ENCODE measurements at places on chromosomes 12 and 14.

DNA sequence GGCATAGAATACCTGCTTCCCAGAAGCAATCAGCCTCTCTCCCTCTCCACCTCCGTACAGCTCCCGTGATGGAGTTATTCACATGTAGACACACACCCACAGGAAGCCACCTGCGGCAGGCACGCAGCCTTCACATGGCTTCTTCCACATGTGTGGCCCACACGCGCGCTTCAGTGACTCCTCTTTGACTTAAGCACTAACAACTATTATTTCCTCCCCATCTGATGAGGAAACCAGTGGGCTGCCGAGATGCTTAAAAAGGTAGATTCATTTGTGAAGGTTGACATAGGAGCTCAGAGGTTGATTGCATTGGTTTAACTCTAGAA is 69.3 kb downstream of the PRMT8 start:
- DNase-seq, result no peak

DNA sequence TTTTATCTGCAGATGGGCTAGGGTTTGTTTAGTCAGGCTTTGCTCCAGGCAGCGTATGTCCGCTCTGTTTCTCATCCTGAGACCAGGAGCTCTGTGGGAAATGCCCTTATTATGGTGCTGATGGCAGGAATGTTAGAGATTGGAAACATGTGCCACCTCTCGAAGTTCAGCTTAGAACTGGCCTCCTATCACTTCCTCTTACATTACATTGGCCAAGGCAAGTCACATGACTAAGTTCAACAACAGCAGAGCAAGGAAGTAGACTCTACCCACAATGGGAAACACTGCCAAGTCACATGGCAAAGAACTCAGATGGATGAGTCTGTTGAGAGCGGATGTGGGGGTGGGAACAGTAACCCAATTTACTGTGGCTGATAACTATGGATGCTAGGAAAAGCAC is 161.9 kb upstream of the WSCD2 start:
- DNase-seq, result no peak

DNA sequence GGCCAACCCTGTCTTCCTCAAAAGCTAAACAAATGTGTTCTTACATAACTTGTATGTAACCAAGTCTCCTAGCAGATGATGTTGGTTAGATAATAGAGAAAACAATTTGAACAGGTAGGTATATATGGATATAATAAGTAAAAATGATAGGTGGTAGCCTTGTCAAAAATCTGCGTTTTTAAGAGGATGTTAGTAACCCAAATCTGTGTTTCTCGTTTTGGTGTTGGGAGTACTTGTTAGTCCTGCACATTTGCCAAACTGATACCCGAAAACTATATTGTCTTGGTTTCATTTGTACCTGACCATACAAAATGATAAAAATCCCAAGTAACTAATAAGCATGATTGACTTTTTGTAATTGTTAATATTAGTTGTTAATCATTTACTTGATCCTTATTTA is 8.1 kb downstream of the SRSF5 start:
- DNase-seq, result no peak

- DNase-seq, result no peak
Observed at GRCh38 chr12:5889381-5890047, 55.5 kb downstream of the ANO2 start.

GRCh38 chr12:89538897-89539296 is 13.1 kb upstream of the POC1B start:
- DNase-seq, result no peak

DNA sequence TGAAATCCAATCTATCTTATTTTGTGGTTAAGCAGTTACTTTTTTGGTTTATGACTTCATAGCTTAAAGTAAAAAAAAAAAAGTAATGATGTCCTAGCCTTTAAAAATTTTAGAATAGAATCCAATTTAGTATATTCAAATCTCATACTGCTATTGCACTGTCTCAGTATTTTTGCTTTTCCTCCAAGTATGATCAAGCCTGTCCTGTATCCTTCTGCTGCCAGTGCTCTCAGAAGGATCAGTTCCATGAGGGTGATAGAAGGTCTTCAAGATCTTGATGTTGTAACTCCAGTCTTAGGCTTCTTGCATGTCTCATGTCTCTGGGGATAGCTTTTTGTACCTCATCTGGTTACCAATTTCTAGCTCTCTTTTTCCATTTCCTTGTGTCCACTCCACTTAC is 324.2 kb upstream of the FAR2 start:
- DNase-seq, result no peak

GRCh38 chr14:69392481-69392880 is 5.6 kb downstream of the ERH start:
- no peak for DNase-seq

DNA sequence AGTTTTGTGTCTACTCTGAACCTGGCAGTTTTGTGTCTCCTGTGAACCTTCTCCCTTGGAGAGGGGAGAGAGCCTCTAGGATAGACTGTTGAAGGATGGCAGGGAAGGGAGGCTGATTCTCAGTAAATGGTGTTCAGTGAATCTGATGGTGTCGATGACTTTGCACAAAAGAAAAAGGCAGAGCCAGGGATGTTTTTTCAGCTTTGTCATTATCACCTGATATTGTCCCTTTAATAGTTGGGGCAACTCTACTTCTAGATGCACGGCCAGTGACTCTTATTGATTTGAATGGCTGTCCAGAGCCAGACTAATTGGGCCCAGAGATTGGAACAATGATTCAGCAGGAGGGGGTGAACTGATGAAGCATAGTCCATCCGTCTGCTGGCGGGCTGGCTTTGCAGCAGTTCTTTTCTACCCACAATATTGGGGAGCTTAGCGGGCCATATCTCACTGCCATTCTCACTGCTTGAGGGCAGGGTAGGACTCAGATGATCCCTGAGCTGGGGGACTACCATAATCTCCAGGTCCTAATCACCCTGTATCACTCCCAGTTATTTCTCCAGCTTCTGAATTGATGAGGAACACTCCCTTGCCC is 93.1 kb downstream of the ADCK1 start:
- no peak for DNase-seq

DNA sequence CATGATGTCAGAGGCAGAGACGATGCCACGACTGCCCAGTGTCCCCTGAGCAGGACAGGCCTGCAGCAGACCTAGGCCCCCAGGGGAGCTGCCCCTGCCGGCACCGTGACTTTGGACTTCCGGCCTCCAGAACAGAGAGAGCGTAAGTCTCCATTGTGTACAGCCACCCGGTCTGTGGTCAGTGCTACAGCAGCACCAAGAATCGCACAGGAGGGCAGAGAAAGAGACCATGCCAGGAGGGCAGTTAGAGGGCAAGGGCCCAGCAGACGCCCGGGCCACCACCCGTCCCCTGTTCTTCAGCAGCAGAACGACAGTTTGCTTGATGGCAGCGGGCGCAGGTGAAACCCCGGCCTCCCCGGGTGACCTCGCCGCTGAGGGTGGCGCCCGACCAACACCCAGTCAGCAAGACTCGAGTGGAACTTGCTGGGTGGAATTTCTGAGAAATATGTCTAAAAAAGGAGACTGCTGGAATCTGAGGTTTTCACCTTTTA is 19.7 kb downstream of the GALNT9 start:
- DNase-seq, result no peak

- no peak for DNase-seq
Observed at GRCh38 chr12:68106160-68106559, 53.4 kb downstream of the IFNG start.

- no peak for DNase-seq
Observed at GRCh38 chr12:19810213-19810612, 370.9 kb downstream of the AEBP2 start.

GRCh38 chr14:66540038-66540437 is 32.1 kb downstream of the GPHN start:
- DNase-seq, result no peak

- DNase-seq, result no peak
Observed at GRCh38 chr14:59538936-59539335, 37.7 kb downstream of the CCDC175 start.

- DNase-seq, result no peak
Observed at GRCh38 chr12:75660107-75660530, 148.7 kb upstream of the KRR1 start.

DNA sequence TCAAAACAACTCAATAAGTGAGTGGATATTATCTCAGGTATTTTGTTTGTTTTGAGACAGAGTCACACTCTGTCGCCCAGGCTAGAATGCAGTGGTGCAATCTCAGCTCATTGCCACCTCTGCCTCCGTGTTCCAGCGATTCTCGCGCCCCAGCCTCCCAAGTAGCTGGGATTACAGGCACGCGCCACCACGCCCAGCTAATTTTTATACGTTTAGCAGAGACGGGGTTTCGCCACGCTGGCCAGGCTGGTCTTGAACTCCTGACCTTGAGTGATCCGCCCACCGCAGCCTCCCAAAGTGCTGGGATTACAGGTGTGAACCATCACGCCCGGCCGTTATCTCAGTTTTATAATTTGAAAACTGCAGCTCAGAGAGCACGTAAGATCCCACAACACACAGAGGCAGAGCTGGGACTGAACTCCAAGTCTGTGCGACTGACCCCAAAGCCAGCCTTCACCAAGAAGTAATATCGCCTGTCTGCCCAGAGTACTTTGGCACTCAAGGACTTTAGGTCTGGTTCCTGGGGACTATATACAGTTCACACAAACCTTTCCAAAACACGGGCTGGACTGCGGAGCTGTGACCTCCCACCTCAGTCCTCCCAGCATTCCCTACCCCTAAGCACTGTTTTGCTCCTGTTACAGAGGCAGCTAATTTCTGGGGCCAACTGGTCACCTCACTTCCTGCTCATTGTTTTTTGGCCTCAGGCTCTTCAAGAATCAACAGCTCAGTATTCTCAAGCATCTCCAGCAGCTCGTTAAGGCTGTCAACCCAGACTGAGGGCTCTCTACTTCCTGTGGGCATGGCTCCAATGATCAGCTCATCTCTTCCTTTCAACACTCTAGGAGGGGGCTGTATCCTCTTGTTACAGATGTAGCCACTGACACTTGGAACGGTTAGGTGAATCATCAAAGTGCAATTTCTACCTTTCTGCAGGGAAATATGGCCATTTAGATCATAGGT is 22.5 kb downstream of the TESC start:
- no peak for DNase-seq

- no peak for DNase-seq
Observed at GRCh38 chr14:80291101-80291500, 79.8 kb upstream of the DIO2 start.

DNA sequence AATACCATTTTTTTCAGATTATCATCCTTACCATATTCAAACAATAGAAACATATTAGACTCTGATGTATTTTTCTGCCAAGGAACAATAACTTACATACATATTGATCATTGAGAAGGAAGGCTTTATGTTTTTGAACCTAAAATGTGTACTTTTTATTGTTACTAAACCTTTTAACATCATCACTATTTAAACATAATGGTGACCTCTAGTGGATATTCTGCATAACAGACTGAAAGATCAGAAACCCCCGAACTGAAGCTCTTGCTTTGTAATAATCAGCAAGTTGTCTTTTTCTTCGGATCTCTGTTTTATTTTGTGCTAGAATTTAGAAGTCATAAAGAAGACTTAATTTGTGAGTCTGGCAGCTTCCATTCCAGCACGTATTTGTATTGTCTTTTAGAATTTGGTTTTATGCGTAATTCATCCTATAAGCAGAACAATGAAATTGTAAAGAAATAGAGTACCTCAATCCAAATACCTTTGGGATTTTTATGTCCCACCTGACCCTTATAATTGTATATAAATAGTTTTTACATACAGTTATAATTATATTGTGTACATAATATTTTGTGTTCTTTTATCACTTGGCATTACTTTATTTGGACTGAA is 125.9 kb upstream of the ATF1 start:
- no peak for DNase-seq

- no peak for DNase-seq
Observed at GRCh38 chr14:31395572-31396205, 24.7 kb downstream of the HEATR5A start.

DNA sequence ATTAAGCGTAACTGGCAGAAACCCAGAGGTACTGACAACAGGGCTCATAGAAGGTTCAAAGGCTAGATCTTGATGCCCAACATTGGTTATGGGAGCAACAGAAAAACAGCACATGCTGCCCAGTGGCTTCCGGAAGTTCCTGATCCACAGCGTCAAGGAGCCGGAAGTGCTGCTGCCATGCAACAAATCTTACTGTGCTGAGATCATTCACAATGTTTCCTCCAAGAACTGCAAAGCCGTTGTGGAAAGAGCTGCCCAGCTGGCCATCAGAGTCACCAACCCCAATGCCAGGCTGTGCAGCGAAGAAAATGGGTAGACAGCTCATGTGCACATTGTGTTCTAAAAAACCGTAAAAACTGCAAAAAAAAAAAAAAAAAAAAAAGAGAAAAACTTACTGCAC is 192.3 kb downstream of the MON2 start:
- DNase-seq, result no peak

DNA sequence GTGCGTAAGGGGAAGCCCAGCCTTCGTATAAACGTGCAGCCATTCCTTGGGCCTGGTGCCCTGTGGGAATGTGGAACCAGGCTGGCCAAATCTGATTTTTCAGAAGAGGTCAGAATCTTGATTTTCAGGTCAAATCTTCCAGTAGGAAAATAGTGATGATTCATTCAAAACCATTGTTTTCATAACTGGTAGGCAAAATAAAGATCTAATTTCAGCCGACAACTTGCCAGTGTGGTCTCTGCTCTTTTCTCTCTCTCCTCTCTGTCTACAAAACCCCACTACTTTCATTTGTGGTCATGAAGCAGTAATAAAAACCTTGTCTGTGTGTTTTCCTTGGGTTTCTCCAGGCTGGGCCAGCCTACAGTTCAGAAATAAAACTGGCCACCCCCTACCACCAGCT is 135.1 kb downstream of the RBM19 start:
- no peak for DNase-seq

DNA sequence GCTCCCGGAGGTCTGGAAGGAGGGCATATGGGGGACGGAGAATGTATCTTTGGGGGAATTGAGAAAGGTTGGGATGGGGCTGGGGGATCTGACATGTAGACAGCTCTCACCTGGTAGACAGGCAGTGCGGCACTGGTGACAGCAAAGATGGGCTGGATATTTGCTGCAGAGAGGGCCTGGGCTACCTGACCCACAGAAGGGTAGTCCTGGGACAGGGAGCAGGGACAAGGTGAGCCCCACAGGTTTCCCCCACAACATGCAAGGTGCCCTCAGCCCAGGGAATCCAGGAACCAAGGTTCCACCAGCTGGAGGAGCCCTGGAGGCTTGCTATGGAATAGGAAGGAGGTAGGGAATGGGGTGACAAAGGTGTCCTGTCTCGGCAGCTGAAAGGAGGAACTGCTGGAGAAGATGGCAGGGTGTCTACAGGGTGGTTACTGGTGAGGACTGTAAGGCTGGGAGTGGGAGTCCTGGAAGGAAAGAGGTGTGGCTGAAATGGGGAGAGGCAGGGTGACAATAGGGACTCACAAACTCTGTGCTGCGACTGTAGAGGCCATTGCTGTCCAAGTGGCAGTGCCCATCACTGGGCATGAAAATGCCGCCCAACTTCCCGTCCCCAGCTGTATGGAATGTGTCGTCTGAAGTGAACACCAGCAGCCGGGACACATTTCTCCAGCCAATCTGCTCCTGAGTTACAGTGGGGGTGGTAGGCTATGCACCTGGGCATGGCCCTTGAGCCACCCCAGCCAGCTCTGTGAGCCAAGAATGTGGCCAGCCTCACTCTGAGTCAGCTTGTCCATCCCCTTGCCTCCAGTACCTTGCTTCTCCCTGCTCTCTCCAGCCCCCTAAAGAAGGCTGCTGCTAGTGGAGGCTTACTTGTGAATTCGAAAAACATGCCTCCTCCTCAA is 11.3 kb downstream of the ITGB7 start:
- no peak for DNase-seq

All from activated naive CD4-positive, alpha-beta T cell treated with anti-CD3 and anti-CD28 coated beads, Interleukin-2, amount 50 U/mL, for 16 hours (primary cell).